ENCODE measurements at places on chromosomes 16 and 17.

DNA sequence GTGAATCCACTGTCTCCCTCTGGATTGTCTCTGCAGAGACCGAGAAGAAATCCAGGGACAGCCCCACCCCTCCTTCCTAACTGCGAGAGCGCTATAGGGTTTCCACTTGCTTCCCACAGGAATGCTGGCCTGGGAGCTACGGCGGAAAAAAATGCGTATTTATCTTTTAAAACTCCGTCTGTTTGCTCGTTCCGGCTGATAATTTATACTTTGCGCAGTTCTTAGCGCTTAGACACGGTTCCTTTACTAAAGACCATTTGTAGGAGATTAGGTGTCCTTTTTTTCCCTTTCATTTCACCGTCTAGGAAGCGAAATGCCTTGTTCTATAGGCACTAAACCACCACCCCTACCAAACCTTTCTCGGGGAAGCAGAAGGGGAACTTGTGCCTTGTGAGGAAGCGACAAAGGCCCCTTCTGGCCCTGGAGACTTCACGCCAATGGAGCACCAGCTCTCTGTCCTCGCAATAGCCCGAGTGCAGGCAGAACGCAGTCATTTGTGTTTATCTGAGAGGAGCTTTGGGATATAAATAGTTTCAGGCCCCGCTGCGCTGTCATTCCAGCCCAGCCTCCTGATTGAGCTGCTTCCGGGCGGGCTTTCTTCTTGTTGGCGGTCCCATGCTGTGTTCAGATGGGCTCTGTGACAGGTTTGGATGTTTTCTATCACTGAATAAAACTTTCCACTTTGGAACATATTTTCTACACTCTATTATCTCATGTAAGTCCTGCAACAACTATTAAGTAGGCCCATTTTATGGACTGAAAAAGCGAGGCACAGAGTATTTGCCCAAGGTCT is 791 bp upstream of the SUPT4H1 start:
- peak; percentile 19 for DNase-seq

DNA sequence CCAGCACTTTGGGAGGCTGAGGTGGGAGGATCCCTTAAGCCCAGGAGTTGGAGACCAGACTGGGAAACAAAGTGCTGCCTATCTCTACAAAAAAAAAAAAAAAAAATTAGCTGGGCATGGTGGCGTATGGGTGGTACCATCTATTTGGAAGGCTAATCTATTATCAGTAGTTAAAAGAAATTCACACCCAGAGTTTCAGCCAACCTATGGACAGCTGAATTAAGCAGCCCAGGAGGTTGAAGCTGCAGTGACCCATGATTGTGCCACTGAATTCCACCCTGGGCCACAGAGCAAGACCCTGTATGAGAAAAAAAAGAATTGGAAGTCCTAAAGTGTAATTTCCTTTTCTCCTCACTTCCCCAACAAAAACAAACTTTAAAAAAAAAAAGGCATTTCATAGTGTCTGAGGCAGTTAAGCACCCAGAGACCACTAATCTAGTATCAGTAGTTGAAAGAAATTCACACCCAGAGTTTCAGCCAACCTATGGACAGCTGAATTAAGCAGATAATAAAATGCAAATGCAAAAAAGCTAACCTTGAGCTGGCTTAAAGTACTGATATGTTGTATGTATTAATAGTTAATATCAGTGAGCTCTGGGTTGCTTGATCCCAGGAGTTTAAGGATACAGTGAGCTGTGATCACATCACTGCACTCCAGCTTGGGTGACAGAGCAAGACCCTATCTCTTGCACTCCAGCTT is 18.1 kb downstream of the CLTC start:
- no peak for DNase-seq

- no peak for DNase-seq
Observed at GRCh38 chr16:17101646-17102045, 369.1 kb downstream of the XYLT1 start.

DNA sequence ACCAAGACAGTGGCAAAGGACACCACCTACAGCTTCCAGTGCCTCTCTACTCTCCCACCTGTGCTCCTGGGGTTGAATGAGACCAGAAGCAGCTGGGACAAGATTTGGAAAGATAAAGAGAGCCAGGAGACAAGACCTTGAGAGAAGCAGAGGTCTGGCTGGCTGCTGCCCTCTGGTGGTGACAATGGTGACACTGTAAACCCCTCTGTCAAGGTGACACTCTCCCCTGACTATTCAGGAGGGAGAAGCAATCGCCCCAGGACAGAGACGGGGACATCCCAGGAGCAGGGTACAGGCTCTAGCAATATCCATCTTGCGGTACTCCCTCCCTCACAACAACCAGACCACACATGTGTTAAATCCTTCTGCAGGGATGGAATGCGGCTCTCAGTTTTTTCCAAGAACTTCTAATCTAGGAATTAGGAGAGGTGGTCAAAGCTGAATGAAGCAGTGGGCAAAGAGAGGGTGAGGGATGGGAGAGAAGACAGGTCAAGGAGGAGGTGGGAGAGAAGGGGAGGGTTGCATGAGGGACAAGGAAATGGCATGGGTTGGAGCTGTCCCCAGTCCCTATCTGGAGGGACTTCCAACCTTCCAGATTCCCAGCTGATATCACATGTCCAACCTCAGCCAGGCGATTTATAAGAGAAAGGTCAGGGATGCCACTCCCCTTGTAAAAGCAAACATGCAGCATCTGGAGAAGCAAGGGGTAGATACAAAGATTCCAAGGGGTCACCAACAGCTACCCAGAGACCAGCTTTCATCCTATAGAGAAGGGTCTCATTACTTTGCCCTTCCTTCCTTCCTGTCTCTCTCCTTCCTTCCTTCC is 2.9 kb downstream of the PHOSPHO1 start:
- peak; percentile 45 for DNase-seq

- DNase-seq, result no peak
Observed at GRCh38 chr16:82331397-82331796, 161.4 kb upstream of the MPHOSPH6 start.

DNA sequence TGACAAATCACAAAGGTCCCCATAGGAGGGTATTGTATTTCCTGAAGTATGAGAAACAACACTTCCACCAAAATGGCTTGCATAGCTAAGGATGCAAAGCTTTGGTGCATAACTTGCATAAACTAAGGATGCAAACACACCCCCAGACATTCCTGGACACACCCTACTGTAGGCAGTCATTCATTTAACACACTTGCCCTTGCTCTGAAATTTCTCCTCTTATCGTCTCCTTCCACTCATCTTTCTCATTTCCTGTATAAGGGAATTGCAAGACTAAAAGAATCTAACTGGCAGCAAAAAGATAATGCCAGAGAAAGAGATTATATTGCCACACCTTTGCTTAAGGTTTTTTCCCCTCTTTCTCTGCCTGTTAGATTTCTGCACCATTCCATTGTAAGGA is 28.3 kb downstream of the CHD9 start:
- no peak for DNase-seq

DNA sequence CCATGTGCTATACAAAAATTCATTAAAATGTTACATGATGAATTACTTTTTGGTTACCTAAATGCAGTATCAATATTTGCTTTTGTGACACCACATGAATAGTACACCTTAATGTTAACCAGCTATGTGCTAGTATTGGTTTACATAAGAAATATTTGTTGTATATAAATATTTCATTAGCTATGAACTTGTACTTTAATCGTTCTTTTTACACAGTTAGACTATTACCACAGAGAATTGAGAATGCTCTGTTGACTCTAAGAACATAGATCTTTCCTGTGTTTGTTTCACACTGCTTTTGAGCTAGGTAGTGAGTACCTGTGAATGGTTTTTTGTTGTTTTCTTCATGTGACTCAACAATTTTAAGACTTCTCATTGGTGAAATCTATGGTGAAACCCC is 93.4 kb downstream of the KANSL1 start:
- DNase-seq, result no peak

GRCh38 chr17:70011750-70012149 is 63.3 kb upstream of the KCNJ16 start:
- DNase-seq, result no peak

DNA sequence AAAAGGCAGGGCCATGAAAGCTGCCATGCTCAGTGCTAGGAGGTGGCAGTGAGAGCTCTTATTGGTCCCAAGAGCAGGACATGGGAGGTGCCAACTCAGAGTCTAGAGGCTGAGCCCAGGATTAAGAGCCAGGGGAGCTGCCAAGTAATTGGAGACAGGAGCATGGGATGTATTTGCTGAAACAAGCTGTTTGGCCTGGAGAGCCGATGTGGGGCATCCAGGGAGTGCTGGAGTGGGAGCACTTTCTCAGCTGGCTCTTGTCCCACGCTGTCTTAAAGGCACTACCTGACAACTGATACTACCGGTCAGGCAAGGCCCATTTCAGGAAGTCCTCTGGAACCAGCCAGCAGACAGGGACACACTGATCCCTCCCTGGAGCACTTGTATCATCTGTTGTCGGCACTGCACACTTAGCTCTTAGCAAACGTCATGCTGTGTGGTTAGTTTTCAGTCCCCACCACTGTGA is 19.3 kb downstream of the ANKFN1 start:
- DNase-seq, result no peak

DNA sequence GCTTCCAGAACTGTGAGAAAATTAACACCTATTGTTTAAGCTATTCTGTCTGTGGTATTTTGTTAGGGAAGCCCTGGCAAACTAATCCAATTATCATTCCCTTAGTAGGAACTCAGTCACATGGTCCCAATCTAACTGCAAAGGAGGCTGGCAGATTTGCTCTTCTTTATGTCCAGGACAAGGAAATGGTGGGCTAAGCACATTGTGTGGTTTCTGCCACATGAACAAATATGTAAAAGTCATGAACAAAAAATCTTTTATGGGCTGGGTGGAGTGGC is 278.6 kb upstream of the RPL38 start:
- DNase-seq, result no peak

DNA sequence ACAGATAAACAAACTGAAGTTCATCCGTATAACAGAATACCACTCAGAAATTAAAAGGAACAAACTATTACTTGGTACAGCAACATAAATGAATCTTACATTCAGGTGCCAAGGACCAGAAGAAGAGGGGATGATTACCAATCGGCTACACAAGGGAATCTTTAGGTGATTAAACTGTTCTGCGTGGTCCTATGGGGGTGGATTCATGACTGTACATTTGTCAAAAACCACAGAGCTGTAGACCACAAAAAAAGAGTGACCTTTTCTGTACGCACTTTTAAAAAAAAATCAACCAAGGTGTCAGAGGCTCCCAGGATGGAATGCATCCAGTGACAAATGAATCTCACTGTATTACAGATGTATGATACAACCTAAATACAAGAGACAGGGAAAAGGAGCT is 110.8 kb downstream of the CDYL2 start:
- no peak for DNase-seq

DNA sequence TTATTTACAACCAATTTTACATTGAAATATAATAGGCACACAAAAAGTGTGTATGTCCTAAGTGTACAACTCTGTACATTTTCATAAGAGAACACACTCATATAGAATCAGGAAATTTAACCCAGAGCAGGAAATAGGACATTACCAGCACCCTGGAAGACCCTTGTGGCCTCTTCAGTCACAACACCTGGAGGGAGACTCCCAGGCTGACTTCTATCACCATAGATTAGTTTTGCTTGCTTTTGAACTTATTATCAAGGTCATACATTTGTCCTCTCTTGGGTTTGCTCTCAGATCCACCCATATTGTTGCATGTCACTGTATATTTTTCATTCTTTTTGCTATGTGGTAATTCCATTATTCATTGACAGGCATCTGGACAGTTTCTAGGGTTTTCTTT is 5.8 kb downstream of the RIPOR1 start:
- no peak for DNase-seq

- DNase-seq, result no peak
Observed at GRCh38 chr16:31273676-31274075, 13.9 kb downstream of the ITGAM start.

- no peak for DNase-seq
Observed at GRCh38 chr17:76491271-76492122, 9.7 kb downstream of the RHBDF2 start.

DNA sequence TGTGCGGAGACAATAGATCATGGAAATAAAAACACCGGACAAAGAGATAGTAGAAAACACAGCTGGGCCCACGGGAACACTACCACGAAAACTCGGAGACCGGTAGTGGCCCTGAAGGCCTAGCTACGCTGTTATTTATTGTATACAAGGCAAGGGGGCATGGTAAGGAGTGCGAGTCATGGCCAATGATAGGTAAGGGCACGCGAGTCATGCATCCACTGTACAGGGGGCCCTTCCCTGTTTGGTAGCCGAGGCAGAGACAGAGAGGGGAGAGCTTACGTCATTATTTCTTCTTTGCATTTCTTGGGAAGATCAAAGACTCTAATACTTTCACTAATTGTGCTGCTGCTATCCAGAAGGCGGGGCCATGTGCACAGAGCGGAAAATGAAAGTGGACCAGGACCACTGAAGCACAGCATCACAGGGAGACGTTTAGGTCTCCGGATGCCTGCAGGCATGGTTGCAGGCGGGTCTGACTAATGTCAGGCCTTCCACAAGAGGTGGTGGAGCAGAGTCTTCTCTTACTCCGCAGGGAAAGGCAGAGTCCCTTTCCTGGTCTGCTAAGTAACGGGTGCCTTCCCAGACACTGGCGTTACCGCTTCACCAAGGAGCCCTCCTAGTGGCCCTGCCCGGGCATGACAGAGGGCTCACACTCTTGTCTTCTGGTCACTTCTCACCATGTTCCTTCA is 74.4 kb upstream of the ARL4D start:
- DNase-seq, result no peak

GRCh38 chr16:58733248-58733670 is 857 bp downstream of the GOT2 start:
- DNase-seq, result no peak

DNA sequence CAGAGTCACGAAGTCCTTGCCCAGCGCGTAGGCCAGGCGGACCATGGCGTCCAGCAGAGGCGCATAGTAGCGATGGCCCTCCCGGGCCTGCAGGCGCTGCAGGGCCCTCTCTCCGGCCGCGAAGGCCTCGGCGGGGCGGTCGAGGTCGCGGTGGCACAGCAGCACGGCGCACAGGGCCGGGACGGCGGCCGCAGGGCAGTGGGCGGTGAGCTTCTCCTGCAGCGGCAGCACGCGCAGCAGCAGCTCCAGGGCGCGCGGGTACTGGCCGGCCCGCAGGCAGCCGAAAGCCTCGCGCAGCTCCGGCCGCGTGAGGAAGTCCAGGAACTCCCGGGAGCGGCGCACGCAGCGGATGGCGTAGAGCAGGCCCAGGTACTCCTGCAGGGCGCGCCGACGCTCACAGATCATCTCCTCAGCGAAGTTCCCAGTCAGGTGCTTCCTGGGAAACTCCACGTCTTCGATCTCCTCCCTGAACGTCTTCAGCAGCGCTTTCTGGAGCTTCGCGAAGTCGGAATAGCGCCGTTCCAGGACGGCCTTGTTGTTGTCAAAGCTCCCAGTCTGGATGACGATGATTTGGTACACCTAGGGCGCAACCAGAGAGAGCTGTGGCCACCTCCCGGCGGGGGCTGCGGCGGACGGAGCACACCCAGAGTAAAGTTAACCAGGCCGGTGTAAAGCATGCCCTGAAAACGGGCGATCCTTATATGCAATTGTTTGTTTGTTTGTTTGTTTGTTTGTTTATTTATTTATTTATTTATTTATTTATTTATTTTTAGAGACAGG is 7.4 kb downstream of the SNX20 start:
- DNase-seq, result no peak

GRCh38 chr16:50265260-50265659 is 1.1 kb upstream of the ADCY7 start:
- no peak for DNase-seq

- no peak for DNase-seq
Observed at GRCh38 chr16:89902980-89903379, 15.7 kb upstream of the MC1R start.

Measured in NCI-H526 (cell line).